ENCODE measurements at places on chromosomes 5 and 9.

- DNase-seq = no peak
Observed at GRCh38 chr5:113059232-113060040, 82.8 kb downstream of the DCP2 start.

DNA sequence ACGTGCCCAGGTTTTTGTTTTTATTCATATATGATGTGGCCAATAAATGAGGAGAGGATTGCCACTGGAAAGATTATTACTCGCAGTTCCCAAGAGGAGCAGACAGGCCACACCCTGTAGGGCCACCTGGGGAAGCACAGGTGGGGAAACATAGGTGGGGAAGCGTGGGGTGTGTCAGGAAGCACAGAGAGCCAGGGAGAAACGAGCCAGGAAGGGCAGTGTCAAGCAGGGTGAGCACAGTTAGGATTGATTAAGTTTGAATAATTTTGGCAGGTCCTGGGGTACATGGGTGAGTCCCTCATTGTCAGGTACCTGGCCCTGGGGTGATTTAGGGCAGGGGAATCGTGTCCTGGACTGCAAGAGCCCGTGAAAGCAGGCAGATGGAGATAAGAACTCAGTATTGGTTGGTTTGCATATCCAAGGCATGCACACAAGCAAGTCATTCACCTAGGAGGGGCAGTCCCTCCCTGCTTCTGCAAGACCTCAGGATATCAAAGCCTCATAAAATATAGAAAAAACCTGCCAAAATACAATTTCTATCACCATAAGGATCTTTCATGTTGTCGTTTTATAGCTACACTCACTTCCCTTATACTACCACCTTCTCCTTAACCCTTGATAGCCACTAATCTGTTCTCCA is 22.4 kb downstream of the MVB12B start:
- DNase-seq = no peak

DNA sequence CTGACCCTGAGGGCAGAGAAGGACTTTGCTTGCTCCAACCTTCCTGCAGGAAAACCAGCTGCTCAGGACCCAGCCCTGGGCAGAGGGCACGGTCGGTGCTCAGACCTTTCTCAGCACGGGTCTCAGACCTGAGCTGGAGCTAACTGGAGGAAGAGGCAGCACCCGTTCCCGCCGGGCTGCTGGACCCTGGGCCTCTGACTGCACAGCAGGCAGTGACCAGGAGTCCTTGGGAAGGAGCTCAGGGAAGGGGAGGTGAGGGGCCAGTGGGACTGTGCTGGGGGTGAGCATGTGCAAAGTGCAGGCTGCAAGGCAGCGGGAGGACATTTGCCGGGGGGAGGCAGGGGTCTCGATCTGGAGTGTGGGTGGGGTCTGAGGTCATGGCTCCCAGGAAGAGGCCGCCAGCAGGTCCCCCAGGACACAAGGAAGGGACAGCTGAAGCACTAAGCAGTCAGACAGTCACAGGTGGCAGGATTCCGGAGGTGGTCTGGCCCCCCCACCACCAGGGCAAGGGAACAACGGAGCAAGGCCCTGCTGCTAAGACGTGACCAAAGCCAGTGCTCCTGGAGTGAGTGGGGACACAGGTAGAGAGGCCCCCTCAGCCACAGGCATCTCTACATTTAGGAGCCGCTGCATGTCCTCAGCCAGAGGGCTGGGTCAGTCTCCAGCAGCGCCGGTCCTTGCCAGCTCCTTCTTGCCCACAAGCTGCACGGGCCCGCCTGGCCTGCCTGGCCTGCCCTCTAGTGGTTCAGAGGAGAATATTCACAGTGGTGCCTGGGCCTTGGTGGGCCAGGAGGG is 4.8 kb upstream of the DPM2 start:
- no peak for DNase-seq

DNA sequence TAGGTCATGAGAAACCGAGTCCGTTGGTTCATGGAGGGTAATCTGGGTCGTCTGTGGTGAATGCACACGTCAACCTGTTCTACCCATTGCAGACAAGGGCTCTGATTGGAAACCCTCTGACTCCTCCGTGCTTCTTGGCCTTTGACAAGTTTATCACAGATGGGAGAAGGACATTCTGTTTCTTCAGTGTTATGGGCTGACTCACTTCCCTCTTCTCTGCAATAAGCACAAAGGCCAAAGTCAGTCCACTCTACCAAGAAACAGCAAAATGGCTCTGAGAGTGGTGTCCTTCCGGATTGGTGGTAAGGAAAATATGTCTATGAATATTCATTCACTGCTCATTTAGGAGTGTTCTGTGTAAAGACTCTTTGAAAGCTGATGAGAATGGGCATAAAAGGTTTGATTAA is 89.3 kb downstream of the FEM1C start:
- peak; percentile 56 for DNase-seq

DNA sequence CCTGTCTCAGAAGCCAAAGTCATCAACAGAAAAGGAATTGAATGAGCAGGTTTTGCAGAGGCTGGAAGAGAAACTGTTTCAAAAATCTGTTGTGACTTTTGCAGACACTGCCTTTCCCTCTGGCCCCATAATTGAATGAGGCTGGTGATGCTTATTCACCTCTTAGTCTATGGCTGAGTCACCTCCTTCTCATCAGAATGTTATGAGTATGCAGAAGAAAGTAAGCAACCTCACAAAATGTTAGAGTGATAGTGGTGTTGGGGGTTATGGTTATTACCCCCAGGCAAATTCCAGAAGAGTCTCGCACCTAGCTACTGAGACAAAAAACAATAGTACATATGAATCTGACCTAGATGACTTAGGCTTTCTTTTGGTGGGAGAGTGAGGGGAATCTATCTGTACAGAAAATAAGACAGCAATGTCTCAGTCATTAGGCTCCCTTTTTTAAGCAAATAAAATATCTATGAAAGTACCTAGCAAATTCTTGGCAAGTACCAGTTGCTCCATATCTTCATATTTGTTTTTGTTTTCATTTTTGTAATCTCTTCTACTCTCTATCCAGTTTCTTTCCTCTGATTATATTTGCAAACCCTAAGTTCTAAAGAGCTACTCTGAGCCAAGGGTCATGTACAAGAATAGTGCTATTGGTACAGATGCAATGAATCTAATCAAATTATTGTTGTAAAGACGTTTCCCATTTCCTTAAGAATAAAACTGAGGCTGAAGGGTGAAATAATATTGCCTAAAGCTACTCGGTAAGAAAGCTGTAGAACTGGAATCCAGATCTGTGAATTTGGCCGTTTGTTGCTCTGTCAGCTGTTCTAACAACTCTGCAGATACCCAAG is 498.1 kb upstream of the TNC start:
- DNase-seq = no peak

DNA sequence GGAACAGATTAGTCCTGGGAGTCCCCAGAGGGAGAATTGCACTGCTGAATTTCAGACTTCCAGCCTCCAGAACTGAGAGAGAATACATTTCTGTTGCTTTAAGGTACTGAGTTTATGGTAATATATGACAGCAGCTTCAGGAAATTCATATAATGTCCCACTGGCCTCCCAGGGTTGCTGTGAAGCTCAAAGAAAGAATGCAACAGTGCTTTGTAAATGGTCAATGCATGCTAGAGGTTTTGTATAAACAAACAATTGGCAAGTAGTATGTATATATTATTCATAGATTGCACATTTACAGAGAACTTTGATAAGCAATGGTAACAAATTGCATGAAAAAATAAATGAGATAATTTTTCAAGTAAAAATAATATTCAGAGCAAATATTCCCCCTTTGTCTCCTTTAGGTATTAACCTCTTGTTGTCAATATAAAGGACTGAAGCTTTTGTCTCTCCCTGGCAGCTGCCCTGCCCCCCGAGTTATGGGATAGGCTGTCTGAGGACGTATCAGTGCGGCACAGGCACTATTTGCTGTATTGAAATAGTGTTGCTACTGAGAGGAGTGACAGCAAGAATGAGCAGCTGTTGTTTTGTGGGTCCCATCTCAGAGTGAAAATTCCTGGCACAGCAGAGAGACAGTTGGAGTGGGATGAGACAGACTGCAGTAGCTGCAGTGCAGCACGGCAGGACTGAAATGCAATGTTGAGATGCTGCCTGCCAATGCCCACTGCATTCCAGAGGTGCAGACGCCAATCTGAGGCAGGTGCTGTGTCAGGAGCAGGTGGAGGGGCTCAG is 194.2 kb upstream of the GLRA1 start:
- no peak for DNase-seq

GRCh38 chr5:112004867-112005622 is 248.1 kb upstream of the NREP start:
- peak; percentile 46 for DNase-seq
